GM20000 (cell line): ENCODE measurements at places on chromosomes 7 and 10.

DNA sequence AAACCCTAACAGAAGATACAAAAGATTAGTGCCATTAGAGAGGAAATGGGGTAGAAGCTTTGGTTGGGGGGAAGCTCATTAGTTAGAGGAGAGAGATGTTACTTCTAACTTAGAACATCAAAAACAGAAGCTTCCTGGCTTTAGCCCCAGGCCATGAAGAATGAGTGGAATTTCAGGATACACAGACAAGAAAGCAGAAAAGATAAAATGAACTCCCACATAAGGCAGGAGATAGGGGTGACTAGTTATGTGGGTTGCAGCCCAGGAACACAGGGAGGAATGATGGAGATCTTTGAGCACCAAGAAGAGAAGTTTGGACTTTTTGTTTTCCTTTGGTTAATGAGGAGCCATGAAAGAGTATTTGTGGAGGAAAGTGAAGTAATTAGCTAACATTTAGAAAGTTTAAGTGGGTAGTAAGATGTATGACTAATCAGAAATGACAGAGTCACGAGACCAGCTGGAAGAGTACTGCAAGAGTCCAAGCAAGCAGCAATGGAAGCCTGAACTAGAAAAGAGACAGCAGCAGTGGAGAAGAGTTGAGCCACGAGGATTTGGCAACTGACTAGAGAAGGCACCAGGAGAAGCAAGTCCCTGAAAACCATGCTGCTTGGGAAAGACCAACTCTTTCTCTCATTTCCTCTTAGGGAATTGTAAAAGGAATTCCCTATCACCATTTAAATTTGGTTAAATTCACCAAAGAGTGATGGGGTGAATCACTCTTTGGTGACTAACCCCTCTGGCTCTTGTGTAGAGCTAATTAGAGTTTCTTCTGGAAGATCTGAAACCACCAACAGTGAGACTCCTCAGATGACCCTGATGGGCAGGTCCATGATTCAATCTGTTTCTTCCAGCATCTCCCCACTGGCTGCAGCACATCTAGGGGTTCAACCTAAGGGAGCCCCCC is 131.9 kb downstream of the KCNMA1 start:
- DNase-seq = no peak

- no peak for DNase-seq
These were observed 433 bp upstream of the PLXNA4 start for GRCh38 chr7:132576721-132577085.

DNA sequence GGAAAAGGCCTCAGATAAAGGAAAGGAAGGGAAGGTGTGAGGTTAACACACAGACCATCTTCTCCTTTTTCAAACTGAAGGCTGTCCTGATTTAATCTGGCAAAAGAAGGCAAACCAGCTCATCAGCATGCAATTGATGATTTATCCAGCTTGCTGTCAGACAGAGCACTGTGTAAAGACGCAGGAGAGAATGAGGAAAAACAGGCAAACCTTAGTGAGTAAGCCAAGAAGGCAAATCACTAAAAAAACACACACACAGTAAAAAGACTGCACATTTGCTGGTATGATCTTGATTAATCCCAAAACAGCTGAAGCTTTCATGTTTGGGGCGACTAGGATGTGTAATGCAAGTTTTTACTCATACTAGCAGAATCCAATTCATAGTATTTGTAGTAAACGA is 65.8 kb upstream of the SKAP2 start:
- no peak for DNase-seq

DNA sequence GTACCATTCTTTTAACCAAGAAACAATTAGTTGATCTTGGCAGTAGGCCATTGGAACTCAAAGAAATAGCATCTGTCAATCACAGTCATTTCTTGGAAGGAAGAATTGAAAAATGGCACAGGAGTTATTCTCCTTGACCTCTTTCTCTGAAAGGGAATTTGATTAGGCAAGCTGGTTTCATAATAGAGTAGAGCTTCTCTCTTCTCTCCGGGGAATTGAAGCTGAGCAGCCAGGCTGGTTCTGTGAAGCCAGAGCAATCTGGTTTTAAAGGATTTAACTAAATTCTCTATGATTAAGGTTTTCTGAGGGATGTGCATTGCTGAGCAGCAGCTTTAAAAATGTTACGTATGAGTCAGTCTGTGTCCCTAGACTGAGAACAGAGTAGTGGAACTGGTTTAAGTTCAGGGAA is 70.2 kb downstream of the AHCYL2 start:
- no peak for DNase-seq

GRCh38 chr10:59648711-59649201 is 60.9 kb downstream of the SLC16A9 start:
- no peak for DNase-seq

GRCh38 chr10:132914732-132915131 is 27.6 kb downstream of the CFAP46 start:
- DNase-seq = no peak

GRCh38 chr10:59361663-59362143 is 646 bp downstream of the FAM13C start:
- DNase-seq = no peak

- no peak for DNase-seq
These were observed 106.2 kb upstream of the SEMA3D start for GRCh38 chr7:85292908-85293576.

DNA sequence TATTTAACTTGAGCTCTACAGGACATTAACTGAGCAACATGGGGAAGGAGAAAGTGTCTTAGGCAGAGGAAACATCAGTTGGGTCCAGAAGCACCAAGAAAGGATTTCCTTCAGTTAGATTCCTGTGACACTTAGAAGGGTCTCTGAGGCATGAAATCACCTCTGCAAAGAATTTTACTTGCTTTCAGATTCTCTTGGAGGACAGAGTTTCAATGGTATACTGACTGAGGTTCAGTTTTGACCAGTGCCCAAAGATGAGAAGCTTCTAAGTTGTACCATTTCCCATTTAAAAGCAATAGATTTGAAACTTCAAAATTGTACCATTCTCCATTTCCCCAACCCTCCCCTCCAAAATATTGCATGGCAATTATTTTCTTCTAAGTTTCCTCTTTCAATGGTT is 102.4 kb downstream of the CHCHD3 start:
- DNase-seq = no peak

DNA sequence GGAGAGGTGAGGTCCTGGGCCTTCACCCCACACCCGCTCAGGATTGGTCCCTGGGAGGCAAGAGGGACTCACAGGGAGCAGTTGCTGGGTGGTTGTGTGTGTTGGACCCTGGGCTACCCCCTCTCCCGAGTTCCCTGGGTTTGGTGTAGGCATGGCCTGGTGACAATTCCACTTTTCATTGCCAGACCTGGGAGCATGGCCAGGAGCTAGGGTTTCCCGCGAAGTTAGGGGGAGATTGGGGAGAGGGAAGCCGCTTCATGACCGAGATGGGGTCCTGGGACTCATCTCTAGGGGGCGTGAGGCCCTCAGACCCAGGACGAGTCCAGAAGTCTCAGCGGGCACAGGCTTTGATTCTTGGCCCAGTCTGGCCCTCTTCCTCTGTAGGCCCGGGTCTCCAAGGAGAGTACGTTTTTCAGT is 606 bp downstream of the PALD1 start:
- no peak for DNase-seq

DNA sequence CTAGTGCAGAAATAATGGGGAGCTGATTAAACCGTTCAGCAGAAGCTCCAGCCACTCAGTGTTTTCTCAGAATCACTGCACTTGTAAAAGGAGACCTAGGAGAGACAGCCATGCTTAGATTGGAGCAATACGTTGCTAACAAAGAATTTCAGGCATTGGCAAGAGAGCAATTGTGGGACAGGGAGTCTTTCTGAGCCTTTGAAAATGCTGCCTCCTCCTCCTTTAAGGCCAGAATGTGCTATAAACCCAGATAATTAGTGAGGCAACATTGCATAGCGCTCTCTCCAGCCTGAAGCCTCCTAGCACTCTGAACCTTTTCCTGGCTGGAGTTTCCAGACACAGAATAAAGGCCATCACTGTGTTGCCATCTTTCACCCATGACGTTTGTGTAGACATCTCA is 18.5 kb upstream of the PTPRN2 start:
- DNase-seq = no peak

DNA sequence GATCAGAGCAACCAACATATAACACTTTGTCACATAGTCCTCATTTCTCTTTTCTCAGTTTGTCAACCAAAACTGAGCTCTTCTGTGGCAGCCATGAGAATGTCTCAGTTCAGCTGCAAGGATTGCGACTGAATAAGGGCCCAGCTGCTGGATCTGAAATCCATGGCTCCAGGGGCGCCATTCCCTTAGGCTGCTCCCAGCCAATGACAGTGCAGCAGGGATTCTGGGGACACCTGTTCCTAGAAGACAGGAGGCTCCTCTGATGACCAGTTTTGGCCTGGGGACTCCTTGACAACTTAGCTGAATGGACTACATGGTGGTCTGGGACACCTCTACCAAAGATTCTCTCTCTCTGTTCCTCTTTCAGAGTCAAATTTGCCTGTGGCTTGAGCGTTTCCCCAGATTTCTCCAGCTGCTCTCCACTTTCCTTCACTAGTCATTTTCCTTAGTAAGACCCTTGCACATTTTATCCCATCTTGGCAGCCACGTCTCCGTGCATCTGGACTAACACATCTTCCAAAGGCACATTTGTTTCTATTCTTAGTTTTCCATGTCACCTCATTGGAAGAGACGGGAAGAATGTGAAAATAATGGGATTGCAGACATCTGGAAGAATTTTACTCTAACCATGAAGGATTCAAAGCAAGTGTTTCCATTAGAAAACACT is 28.1 kb upstream of the KIF5B start:
- no peak for DNase-seq
